ENCODE measurements at places on chromosomes 12 and 14.

- DNase-seq: no peak
These were observed 461.2 kb downstream of the FLRT2 start for GRCh38 chr14:85991156-85991555.

GRCh38 chr14:96634481-96634880 is 132.3 kb downstream of the PAPOLA start:
- DNase-seq: no peak

DNA sequence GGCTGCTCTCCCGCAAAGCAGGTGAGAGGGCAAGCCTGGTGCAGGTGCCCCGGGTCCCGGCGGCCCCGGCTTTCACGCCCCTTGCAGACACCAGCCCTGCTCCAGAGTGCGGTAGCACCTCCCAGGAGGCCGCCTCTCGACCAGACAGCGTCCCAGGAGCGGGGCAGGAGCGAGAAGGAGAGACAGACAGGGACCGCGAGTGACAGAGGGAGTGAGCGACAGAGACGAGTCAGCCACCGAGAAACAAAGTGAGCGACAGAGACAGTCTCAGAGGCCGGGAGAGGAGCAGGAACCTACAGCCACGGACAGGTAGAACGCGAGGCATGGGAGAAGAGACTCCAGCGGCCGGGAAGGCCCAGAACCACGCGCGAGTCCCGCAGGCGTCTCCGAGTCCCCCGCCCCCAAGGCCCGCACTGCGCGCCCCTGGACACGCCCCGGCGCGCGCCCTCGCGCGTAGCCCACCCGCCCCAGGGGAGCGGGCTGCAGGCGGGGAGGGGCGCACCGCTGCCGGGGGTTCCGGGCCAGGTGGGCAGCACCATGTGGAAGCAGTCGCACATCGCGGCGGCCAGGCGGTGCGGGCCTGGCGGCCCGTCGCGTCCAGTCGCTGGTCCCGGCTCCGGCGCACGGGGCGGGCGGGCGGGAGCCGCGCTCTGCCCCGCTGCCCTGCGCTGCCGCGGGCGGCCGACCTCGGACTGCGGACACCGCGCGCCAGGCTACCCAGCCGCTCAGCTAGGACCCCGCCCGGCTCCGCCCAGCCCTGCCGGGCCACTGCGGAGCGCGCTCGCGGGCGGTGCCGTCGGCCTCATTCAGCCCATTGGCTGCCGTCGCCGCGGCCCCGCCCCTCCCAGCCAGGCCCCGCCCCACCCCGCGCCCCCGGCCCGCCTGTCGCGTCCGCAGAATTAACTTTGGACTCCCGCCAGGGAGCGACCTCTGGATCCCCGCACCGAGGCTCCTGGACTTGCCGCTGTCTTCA is at the start of gene AHNAK2:
Gene AHNAK2, minus strand, starts transcription at position 694 of the 973 bp plus-strand sequence. Its CDS starts 137 bp downstream, at position 557.
- DNase-seq: peak; percentile 85

DNA sequence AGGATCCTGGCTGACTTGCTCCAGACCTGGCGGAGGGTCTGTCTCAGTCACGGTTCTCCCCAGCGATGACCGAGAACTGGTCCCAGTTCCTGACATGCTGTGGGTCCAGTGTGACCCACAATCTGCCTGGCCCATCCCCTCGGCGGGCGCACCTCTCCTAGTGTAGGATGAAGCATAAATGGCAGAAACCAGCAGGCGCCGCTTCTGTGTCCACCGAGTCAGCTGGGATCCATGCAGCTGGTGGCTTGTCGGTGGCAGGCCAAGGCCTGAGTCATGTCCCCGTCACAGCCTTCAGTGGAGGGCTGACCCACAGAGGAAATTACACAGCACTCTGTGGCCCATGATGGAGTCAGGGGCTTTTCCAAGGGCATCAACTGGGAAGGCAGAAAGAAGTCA is 38.5 kb downstream of the NFKBIA start:
- DNase-seq: no peak

GRCh38 chr12:112005419-112006395 is 7.3 kb downstream of the TMEM116 start:
- no peak for DNase-seq

- DNase-seq: no peak
These were observed 185.3 kb upstream of the CCDC196 start for GRCh38 chr14:66300886-66301285.

DNA sequence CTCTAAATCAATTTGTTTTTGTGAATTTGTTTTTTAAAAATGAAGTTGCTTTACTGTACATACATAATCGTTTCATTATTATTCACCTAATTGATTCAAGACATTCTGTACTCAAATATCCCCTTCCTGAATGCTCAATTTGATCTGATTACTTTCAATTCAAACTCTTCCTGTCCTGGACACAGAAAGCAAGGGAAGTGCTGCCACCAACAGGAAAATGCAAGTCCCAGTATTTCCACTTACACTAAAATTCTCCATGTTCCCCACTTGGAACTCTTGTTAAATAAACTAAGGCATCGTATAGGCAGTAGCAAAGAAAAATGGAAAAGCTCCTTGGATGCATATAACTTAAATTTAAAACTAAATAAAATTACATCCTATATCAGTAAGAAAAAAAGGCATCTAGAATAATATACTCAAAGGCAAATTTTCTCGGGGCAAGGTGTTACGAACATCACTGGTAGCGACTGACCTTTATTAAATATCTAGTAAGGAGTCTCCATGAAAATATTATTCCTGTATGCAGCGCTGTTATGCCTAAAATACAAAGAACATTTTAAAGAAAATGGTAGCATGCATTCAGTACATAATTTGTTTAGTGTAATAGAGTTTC is 72.0 kb upstream of the DBX2 start:
- DNase-seq: peak; percentile 64

DNA sequence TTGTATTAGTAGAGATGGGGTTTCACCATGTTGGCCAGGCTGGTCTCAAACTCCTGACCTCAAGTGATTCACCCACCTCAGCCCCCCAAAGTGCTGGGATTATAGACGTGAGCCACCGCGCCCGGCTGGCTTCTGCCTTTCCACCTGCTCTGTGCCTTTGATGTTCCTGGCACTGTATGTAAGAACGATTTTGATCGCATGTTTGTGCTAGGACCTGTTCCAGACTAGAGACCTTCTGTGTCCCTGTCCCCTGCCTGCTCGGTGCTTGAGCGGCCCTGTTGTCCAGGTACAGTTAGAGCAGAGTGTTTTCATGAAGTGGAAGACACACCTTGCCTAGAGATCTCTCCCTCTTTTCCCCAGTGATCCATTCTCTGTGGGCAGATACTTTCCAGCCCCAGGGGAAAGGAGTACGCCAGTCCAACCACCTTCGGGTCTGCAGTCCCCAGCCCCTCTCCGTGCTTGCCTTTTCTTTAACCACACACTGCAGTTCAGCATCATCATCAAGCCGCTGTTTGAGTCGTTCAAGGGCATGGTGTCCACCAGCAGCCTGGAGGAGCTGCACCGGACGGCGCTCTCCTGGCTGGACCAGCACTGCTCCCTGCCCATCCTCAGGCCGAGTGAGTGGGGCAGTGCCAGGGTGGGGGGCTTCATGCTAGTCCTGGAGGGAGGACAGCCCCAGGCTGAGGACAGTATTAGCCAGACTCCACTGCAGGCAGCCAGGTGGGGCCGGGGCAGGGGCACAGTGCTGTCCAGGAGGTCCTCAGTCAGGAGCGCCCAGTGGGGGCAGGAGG is 33.4 kb downstream of the IL31 start:
- no peak for DNase-seq

- DNase-seq: no peak
These were observed 29.7 kb downstream of the RAD9B start for GRCh38 chr12:110531741-110532333.

DNA sequence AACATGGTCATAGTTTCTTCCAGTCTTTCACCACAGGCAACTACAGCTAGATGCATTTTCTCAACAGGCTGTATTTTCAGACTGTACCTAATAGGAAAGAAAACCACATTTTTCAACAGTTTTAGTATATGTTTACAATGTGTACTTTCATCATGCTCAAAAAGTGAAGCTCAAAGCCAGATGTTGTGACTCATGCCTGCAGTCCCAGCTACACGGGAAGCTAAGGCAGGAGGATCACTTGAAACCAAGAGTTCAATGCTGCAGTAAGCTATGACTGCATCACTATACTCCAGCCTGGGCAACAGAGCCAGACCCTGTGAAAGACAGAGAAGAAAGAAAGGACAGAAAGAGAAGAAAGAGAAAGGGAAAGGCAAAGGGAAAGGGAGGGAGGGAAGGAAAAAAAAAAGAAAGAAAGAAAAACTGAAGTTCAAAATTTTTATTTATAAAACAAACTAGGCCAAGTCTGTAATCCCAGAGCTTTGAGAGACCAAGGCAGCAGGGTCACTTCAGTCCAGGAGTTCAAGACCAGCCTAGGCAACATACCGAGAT is 25.5 kb downstream of the GXYLT1 start:
- DNase-seq: no peak

DNA sequence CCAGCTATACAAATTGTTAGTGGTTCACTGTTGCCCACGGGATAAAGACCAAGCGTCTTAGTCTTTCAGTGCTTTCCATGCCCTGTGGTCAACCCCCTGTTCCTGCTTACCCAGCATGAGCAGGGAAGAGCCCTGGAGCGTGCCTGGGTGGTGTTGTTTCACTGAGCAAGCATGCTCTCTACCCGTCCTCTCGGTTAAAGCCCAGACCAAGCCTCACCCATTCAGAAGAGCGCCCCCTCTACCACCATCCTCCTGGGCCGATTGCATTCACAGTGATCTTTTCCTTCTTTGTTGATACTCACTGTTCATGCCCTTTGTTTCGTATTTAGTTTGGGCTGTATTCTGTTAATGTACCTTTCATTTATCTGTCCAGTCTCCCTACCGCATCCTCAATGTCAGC is 25.1 kb downstream of the DYRK4 start:
- DNase-seq: no peak

DNA sequence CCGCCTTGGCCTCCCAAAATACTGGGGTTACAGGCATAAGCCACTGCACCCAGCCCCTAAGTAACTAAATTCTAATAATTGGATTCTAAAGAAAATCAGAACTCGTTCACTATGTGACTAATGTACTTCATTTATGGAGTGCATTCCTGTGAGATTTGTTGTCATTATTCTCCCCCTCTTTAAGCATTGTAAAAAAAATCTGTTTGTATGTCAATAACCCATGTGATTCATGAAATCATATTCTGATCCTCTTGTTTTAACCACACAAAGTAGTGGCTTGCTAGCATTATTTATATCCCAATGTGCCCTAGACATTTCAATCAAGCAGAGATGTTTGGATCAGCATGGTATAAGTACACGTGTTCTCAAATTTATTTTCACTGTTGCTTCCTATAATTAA is 78.2 kb upstream of the OSBPL8 start:
- DNase-seq: no peak

GRCh38 chr14:69193721-69194120 is 2.4 kb downstream of the EXD2 start:
- DNase-seq: no peak

DNA sequence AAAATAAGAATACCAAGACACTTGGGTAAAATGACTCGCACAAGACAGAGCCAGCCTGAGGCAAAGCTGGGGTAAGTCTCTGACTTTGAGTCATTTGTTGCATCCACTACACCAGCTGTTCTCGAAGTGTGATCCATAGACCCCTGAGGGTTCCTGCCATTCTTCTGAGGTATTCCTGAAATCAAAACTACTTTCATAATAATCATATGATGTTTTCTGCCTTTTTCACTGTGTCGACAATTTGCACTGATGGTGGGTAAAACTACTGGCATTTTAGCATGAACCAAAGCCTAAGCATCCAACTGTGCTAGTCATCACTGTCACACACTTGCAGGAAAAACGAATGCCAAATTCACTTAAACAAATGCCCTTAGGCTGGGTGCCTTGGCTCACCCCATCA is 135.5 kb upstream of the FUT8 start:
- DNase-seq: no peak

- DNase-seq: peak; percentile 89
These were observed 270.6 kb downstream of the NAV3 start for GRCh38 chr12:78101113-78101876.

DNA sequence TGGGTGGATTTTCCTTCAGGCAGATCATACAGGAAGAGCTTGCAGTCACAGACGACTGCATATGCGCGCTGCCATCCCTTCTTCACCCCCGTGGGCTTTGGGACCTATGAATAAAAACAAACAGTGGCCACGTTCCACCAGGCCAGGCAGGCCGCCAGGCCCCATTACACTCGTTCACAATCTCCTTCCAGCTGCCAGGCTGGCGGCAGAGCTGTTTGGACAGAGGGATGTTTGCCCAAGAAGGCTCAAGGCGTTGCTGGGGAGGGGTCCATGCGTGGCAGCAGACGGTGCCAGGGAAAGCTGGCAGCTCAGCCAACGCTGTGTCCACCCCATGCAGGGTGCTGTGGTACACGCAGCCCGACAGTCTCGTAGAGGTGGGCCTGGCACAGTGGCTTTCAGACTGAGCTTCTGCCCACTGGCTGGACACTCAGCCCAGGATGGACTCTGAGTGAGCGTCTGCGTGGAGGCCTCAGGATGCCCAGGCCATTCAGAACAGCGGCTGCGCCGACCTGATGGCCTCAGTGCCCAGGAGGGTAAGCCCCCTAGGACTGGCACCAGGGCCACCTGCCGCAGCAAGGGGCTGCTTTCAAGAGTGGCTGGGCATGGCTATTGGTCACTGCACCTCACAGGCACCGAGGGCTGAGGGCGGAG is 27.5 kb downstream of the AMN start:
- no peak for DNase-seq

DNA sequence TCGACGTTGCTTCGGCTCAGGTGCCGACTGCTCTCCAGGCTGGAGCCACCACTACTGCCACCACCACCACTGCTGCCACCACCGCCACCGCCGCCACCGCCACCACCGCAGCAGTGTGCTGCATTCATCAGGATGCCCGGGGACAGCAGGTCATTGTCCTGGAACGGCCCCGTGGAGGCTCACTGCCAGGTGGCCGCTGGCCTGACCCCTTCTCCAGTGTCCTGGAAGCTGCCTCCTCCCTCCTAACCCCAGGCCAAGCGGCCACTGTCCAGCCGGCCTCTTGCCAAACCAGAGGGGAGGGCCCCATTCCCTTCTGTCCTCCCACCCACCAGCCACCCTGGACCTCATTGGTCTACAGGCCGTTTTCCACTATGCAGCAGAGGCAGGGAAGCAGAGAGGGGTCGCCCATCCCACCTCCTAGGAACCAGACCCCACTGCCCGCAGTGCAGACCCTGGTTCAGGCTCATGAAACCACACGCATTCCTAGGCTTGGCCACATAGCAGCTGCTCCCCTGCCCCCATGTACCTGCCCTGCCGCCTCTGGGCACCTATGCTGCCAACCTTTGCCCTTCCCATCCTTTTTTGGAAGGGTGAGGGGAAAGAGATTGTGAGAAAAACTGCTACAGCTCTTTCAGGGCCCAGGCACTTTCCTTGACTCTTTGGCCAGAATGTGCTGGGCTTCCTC is 15.2 kb downstream of the ARL6IP4 start:
- no peak for DNase-seq

DNA sequence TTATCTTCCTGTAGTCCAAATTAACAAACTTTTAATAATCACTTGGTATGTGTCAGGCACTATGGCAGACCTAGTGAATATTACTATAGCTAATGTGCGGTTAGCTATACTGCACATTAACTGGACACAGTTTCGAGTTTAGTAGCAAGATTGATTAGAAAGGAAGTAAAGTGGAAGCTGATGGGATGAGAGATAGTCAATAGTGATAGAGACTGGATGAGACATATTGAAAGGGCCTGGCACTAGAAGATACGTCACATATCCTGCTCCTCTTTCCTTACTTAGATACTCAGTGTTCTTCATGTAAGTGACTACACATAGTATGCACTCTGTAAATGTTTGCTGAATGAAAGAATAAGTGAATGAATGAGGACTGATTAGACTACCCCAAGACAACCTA is 5.5 kb downstream of the TBK1 start:
- DNase-seq: no peak
